ENCODE measurements at places on chromosomes 7 and 10. TPM values are rescaled to one million over a fixed set of nuclear protein-coding genes. Genes with fewer than 3 reads are reported as not detected.

The FGFR2 gene
- total RNA-seq = 7.2 TPM

The LRMDA gene
- total RNA-seq = 8.3 TPM

The TUBB8 gene
- not detected for total RNA-seq

The TMEM140 gene
- total RNA-seq = 27.6 TPM

DNA sequence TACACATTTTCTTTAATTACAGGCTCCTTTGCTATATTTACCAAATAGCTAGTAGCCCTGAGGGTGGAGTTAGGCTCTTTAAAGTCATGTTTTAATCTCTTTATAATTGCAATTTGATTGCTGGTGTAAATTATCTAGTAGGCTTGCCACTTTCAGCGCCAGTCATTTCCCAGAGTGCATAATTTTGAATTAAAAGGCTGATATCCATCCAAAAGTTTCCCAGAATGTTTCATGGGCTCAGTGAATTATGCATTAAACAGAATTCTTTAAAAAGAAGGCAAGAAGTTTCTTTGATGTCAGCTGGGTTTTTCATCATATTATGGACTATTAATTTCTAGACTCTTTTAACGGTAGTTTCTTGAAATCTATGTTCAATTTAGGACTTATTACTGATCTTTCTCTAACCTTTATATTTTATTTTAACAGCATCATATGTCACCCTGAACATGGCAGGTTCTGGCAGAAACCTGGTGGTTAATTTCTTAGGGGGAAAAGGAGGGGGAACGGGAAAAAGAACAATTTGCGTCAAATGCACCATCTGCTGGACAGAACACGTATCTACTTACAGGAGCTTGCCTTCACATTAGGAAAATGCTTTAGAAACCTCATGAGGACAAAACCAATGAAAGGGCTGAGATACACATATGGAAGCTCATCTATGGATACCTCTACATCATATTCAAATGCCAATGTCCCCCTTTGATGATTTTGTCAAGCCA lies 171.1 kb downstream of the GRM3 start:
- DNase-seq = no peak

- DNase-seq = no peak
Measured at GRCh38 chr10:7515439-7515838, 104.6 kb upstream of the SFMBT2 start.

DNA sequence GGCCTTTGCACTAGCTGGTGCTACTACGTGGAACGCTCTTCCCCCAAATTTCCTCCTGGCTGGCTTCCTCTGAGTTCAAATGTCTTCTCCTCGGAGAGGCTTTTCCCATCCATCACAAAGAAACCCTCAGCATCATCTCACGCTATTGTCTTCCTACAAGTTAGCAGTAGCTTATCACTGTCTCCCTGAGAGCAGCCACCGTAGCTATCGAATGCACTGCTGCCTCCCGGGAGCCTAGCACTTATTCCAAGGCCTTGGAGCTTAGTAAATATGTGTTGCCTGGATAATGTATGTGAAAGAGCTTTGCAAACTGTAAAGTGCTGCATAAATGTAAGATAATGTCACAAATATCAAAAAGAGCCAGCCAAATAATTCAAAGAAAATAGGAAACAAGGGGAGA lies 124.4 kb downstream of the KCNMA1 start:
- no peak for DNase-seq

GRCh38 chr10:86179961-86180360 lies 186.6 kb downstream of the GRID1 start:
- DNase-seq = no peak

GRCh38 chr7:2110610-2111396 lies 121.9 kb downstream of the MAD1L1 start:
- no peak for DNase-seq

- DNase-seq = no peak
Measured at GRCh38 chr7:23531050-23531793, 559 bp downstream of the TRA2A start.

DNA sequence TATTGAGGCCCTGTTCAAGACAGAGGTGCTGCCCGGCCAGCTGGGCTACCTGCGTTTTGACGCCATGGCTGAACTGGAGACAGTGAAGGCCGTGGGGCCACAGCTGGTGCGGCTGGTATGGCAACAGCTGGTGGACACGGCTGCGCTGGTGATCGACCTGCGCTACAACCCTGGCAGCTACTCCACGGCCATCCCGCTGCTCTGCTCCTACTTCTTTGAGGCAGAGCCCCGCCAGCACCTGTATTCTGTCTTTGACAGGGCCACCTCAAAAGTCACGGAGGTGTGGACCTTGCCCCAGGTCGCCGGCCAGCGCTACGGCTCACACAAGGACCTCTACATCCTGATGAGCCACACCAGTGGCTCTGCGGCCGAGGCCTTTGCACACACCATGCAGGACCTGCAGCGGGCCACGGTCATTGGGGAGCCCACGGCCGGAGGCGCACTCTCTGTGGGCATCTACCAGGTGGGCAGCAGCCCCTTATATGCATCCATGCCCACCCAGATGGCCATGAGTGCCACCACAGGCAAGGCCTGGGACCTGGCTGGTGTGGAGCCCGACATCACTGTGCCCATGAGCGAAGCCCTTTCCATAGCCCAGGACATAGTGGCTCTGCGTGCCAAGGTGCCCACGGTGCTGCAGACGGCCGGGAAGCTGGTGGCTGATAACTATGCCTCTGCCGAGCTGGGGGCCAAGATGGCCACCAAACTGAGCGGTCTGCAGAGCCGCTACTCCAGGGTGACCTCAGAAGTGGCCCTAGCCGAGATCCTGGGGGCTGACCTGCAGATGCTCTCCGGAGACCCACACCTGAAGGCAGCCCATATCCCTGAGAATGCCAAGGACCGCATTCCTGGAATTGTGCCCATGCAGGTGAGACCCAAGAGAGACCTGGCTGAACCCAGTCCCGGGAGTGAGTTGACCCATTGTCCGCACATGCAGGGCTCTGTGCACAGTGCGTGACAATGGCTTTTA lies 2.8 kb downstream of the RBP3 start:
- DNase-seq = no peak

GRCh38 chr7:86209036-86209435 lies 434.7 kb upstream of the GRM3 start:
- DNase-seq = no peak

DNA sequence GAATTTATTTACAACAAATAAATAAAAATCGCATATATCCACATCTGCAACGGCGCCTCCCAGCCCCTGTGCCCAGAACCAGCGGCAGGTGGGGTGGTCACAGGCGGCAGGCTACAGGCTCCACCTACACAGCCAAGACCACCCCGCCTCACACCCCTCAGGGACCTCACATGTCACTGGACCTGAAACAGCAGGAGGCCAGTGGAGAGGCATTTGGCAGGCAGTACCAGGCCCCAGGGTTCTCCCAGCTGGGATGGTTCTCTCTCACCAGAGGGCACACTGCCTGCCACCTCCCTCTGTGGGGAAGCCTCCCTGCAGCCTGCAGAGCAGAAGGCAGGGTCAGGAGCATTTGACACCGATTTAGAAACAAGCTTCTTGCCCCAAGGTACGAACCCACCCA lies 81.5 kb downstream of the MAD1L1 start:
- DNase-seq = no peak

- no peak for DNase-seq
Measured at GRCh38 chr7:78038465-78039080, 240.0 kb downstream of the PHTF2 start.

GRCh38 chr7:27910326-27910725 lies 170.4 kb downstream of the TAX1BP1 start:
- DNase-seq = no peak

DNA sequence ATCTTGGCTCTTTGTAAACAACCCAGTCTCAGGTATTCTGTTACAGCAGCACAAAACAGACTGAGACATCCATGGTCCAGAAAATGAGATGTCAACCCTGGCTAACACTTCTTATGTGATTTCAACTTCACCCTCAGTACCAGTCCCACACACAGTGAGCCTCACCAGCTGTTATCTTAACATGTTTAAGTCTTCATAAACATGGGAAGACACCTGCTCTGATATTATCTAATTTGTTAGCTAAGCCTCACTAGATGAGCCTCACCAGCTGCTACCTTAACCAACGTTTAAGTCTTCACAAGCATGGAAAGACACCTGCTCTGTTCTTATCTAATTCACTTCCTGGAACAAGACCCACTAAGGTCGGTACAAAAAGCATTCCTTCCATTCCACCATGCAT lies 130.8 kb downstream of the CALN1 start:
- no peak for DNase-seq
